ENCODE measurements at places on chromosomes 4 and X.

- no peak for DNase-seq
Observed at GRCh38 chr4:134727696-134728095, 526.1 kb upstream of the PABPC4L start.

DNA sequence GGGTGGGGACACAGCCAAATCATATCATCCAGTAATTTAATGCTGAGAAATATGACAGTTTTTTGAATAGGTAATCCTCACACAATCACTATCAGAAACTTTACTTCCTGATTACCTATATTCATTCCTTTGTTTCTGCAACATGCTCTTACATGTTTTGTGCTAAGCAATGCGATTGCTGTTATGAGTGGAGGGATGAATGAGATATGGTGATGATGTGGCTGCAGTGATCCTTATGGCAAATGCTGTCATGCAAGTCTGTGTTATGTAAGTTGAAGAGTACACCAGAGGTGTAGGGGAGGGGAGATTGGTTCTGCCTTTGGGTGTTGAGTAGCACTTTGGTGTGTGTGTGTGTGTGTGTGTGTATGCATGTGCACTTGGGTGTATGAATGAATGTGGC, 14.6 kb downstream of the HERC3 start:
- no peak for DNase-seq

- no peak for DNase-seq
Observed at GRCh38 chr4:101347267-101347556, at the start of gene PPP3CA. Gene PPP3CA, minus strand, starts transcription at chr4:101347526.

- DNase-seq = no peak
Observed at GRCh38 chrX:31653422-31653821, 581.6 kb upstream of the FTHL17 start.

DNA sequence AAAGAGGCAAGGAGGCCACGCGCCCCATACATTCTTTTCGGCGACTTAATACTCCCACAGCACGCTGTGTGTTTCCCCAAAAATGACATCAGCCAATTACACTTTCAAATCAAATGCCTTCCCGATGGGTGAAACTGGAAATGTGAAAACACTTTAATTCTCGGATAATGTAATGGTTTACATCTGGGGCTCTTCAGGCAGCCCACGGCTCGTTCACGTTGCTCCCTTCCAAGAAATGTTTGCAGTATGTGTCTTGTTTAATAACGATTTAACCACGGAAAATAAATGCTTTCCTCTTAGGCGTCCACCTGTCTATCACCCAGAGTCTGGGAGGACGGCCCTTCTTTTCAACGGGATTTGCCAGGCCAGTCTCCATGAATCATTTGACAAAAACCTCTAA, 272.5 kb downstream of the SHOX start:
- no peak for DNase-seq

DNA sequence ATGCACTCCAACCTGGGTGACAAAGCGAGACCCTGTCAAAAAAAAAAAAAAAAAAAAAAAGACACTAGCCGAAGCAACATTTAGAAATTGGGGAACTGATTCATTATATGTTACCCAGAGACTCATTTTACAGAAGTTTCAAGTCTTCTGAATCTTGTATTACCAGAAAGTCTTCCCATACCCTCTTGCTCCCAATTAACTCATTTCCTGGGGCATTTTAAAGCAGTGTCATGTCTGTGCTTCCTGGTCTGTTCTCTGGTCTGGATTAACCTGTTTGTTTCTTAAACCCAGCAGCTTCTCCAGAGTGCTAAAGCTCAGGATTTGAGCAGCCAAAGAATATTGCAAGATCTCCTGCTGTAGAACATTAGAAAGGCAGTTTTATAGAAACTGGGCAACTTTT, 43.7 kb downstream of the FRMPD3 start:
- no peak for DNase-seq

Measured in A172 (cell line).